ENCODE measurements at places on chromosomes 7 and 10.

DNA sequence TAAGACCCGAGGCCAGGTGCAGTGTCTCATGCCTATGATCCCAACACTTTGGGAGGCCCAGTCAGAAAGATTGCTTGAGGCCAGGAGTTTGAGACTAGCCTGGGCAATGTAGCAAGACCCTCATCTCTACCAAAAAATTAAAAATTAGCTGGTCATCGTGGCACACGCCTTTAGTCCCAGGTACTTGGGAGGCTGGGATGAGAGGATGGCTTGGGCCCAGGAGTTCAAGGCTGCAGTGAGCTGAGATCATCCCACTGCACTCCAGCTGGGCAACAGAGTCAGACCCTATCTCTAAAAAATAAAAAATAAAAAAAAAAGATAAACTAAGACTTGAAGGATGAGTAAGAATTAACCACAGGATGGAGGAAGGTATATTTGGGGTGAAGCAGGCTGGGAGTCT, 77.9 kb downstream of the JCAD start:
- DNase-seq, result no peak

GRCh38 chr10:59276919-59277318, 85.4 kb downstream of the FAM13C start:
- DNase-seq, result no peak

GRCh38 chr7:26385240-26385639, 93.6 kb downstream of the SNX10 start:
- no peak for DNase-seq

- DNase-seq, result no peak
These were observed 21.7 kb upstream of the BTBD16 start for GRCh38 chr10:122249303-122249850.

DNA sequence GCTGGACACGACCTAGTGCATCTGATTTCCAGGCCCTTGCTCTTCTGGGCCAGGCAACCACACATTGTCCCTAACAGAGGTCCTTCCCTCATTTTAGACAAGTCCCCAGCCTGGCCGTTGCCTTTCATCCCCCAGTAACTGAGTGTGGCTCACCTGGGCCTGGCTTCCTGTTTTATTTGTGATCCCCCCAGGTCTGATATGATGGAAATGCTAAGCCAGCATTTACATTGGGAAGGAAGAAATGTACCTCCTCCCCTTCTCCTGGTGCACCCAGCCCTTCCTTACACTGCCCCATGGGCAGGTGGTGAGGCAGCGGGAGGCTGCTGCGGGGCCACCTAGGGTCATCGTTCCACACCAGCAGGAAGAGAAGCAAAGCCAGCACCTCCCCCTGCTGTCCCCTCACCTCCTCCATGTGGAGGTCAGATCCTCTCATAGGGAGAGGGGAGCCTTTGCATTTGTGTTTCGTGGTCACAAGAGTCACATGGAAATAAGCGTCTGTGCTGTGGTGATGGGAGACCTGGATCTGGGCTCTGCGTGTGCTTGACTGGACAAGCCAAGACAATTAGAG, 108.8 kb downstream of the GLRX3 start:
- DNase-seq, result no peak

DNA sequence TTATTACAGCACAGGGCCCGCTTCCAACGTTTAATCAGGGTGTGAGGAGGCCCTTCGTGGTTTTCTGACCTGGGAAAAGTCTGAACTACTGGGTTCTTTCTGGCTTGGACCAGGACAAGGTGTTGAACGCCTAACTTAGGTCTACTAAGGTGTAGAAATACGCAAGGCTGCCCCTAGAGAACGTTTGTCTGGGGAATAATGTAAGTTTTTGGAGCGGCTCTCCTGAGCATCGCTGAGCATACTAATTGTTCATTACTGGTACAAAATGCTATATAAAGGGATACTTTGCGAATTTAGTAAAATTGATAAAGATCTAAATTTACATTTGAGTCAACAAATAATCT, 32.4 kb upstream of the TOMM7 start:
- no peak for DNase-seq

- DNase-seq, result no peak
These were observed 21.2 kb downstream of the PDCD11 start for GRCh38 chr10:103417601-103418000.

GRCh38 chr7:45306752-45307305, 149.2 kb downstream of the RAMP3 start:
- no peak for DNase-seq

- DNase-seq, result no peak
These were observed 120.7 kb downstream of the LRRTM3 start for GRCh38 chr10:67046507-67046906.
